ENCODE measurements at places on chromosomes 4 and X.

- no peak for DNase-seq
Observed at GRCh38 chr4:82718162-82718940, 80.2 kb downstream of the SCD5 start.

DNA sequence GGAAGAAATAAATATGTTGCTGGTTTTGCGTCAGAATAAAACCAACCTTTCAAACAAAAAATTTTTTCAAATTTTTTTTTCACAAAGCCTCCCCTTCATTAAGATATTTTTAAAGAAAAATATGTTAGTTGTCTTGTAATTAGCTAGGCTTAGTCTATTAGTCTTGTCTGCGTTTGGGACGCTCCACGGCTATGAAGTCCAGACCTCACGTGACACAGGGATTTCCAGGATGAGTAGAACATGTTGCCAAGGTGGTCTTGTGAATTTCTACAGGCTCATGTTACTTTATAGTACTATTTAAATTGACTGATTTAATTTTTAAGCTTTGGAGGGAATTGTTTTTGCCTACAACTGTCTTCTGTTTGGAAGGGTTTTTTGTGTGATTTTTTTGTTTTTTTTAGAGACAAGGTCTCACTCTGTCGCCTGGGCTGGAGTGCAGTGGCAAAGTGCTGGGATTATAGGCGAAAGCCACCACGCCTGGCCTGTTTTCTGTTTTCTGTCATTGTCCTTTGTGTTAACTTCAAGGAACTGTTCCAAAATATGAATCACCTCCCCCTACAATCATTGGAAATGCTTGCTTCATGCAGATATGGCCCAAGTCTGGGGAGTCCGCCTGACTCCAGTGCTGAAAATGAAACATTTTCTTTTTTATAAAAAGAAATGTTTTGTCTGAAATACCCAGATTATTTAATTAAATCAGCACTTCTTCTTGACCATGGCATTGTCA, 26.2 kb downstream of the TMEM144 start:
- no peak for DNase-seq

DNA sequence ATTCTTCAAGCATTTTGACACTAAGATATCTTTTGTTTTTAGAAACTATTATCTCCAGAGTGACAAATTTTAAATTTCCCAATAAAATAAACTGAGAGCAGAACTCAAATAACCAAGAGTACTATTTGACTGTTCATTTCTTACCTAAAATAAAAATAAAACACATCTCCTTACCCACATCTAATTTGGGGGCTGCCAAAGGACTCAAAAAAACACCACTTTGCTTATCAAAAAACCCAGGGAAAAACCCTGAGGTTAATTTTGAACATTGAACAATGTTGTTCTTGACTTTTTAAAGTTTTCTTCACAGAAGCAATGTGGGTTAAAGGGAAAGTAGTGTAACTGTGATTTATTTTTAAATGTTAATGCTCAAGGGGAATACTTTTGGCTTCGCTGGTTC, 243.0 kb upstream of the HHIP start:
- DNase-seq = no peak

DNA sequence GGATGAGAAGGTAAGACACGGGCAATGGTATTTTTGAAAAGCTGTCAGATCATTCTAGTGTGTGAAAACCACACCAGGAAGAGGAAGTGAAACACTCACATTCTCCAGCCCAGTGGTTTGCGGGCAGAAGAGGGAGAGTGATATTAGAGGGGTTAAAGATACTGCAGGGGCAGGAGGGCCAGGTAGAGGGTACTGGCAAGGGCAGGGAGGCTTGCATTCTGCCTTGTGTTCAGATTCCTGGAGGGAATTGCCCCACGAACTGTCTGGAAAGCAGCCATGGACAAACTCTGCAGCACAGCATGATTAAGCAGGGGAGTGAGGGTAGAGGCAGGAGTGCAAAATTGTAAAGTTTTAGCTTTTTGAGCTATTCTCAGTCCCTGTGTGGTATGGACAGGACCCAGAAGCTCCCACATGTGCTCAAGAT, 30.9 kb downstream of the NIPAL1 start:
- peak; percentile 87 for DNase-seq

GRCh38 chr4:41339812-41340809, 83.4 kb downstream of the UCHL1 start:
- no peak for DNase-seq

DNA sequence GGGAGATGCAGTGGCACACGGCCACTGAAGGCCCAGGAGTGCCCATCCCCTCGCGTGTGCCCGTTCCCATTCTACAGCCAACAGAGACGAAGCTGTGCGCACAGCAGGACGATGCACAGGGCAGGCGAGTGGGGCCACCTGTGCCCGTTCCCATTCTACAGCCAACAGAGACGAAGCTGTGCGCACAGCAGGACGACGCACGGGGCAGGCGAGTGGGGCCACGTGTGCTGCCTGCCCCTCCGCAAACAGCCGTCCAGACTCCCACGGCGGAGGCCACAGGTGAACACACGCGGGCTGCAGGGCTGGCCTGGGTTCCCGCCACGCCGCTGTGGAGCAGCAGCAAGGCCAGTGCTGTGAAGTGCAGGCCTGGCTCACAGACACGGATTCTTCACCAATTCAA, 32.0 kb downstream of the GAK start:
- DNase-seq = no peak

DNA sequence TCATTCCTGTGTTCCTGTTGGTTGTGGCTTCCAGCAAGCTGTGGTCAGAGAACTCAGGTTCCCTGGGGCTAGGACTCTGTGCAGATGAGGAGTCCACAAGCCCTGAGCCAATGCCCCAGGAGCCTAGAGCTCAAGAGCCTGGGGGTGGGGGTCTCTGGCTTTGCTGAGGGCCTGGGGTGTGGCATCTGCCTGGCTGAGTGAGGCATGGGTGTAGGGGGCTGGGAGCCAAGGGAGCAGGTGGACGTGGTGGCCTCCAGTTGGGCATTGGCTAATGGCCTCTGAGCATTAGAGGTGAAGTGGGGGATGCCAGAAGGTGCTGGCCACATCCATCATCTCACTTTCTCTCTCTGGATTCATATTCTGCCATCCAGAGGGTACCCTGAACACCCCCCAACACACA, 5.3 kb upstream of the MAMLD1 start:
- no peak for DNase-seq

GRCh38 chrX:17859609-17860178, 1.4 kb downstream of the RAI2 start:
- DNase-seq = no peak

GRCh38 chr4:88600176-88600838, 8.0 kb downstream of the HERC3 start:
- no peak for DNase-seq

- no peak for DNase-seq
Observed at GRCh38 chr4:140947506-140947905, 185.8 kb downstream of the RNF150 start.

GRCh38 chrX:17397074-17397473, 22.1 kb downstream of the NHS start:
- no peak for DNase-seq

- DNase-seq = no peak
Observed at GRCh38 chr4:138611017-138611416, 368.9 kb upstream of the SLC7A11 start.

DNA sequence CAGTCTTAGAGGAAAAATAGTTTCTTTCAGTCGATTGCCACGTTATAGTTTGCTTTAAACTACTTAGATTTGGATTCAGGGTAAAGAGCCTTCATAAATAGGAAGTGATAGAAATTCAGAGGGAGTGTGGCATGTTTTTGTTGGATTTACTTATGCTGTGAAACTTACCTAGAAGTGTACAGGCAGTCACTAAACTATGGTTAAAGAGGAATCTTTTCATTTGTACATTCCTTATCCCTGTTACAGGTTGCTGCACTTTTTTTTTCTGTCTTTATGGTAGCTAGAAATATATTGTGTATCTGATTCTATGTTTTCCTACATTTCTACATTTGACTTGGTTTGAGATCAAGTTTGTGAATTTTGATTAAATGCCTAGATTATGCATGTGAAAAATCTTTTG, 19.1 kb downstream of the WWC2 start:
- no peak for DNase-seq

- no peak for DNase-seq
Observed at GRCh38 chrX:12865359-12865758, 1.5 kb upstream of the TLR7 start.

DNA sequence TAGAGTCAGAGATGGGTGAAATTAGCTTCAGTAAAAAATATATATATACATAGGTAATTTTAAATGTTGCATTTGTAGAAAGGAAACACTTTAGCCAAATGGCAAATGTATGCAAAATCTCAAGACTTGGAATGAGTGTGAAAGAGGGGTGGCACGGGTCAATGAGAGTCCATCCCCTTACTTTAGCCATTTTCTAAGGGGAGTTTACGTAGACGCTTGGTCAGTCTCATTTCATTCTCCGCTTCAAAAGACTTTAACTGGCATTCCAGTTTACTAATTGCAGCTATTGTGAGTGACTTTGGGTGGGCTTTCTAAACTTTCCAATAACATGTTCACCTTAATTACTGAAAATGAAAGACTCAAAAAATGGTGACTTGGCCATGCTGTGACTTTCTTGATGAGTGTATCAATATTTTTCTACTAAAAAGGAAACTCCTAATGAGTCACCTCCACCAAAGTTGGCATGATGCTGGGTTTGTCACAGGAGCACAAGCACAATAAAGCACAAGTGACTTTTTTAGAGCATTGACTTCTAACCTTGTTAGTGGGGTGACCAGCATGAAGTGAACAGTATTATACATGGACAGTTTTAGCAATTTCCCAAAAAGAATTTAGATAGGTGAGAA, 356.0 kb upstream of the RASGEF1B start:
- peak; percentile 84 for DNase-seq

DNA sequence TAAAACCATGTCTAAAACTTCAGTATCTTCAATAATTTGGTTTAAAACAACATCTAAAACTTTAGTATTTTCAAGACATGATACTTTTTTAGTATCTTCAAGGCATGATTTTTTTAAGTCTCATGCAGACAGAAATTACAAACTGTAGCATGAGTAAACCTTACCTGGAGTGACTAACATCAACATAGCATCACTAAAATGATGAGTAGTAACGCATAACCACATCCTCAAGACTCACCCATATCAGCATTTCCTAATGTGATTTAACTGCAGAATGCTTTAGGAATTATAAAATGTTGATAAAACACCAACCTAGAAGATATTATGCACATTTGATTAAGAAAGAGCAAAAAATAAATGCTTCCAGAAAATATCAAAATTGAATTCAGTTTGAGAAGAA, 19.7 kb upstream of the EDNRA start:
- no peak for DNase-seq

DNA sequence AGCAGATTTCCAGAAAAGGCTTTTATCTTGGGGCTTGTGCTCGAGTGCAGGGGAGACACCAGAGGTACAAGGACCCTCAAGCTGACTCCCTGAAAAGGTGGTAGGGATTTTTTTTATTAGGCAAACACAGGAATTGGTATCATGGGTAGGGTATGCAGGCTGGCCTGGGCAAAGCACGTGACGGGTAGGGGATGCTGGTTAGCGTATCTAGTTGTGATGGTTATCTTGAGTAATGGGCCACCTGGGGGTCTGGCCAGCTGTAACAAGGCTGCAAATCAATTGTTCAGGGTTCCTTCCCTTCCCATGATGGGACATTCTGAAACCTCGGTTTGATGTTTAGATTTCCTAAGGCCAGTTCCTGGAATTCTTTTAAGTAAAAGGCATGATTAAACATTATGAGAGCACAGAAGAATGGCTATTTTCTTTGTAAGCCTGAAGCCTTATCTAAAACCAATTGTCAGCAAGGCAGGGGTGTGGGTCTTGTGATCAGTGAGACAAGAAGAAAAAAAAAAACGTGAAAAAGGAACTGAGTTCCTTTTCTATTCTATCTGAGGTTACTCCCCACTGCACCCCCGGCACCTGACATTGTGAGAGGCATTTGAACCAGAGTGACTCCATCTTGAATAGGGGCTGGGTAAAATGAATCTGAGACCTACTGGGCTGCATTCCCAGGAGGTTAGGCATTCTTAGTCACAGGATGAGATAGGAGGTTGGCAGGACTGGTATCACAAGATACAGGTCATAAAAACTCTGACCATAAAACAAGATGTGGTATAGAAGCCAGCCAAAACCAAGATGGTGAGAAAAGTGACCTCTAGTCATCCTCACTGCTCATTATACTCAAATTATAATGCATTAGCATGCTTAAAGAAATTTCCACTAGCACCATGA, 64.2 kb upstream of the S100G start:
- no peak for DNase-seq

GRCh38 chr4:182717788-182718583, 199.2 kb downstream of the DCTD start:
- DNase-seq = no peak

DNA sequence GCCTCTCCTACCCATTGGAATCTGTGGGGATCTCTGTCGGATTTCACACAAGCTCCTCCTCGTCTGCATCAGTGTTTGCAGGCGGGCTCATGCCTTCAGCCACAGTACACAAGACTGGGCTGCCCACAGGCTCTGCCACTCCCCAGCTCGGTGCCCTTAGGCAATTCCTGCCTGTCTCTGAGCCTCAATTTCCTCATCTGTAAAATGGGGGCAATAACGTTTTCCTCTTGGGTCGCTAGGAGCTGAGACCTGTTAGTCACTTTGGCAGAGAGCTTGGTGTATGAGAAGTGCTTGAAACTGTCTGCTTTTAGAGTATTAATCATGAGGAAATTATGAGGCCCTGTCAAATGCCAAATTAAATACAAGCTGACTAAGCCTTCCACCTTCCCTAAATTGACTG, 27.6 kb upstream of the MSX1 start:
- no peak for DNase-seq

DNA sequence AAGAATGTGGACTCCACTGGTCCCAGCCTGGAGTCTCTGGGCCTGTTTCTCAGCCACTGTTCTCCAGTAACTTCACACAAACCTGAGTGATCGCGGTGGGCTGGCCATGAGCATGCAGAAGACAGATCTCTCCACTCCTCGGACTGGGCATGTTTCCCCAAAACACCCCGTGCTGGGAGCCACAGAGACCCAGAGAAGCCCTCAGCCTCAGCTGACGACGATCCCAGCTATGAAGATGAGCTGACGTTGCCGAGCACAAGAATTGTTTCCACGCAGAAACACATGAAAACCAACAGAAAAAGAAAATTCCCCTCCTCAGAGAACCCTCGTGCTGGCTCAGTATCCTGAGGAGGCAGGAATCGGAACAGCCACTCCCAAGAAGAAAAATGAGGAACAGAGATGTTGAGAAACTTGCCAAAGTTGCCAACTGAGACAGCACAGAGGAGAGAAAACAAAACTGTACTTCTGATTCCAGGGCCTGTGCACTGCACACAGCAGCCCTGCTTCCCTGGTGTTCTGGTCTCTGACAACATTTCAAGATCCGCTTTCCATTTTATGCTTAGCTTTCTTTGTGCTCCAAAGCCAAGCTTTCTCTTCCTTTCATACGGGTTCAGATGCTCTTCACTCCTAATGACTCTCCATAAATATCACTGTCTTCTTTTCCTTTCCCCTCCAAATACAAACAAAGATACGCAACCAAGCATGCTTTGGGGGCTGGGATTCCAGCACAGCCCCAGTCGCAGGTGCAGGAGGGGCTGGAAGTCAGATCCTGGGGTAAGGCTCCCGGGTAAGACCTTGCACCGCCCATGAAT, 81.4 kb downstream of the IRF2 start:
- no peak for DNase-seq

DNA sequence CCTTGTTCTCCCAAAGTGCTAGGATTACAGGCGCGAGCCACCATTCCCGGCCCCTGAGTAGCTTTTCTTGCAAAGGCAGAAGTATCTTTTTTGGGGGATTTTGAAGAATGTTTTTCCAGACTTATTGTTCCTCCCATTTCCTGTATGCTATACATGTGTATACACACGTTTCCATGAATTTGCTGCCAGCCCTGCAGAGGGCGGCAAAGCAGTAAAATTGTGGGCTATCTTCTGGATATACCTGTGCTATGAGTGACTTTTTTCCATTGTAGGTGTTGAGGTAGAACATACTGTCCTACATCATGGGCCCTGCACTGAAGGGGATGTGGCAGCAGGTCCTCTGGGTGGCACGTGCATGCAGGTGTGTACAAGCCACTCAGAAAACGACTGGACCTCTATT, 16.9 kb upstream of the MED28 start:
- DNase-seq = no peak
